ENCODE measurements at places on chromosomes 5 and 9. TPM values are rescaled to one million over a fixed set of nuclear protein-coding genes. Genes with fewer than 3 reads are reported as not detected.

- no peak for DNase-seq
Observed at GRCh38 chr5:66896171-66896570, 300.0 kb downstream of the MAST4 start.

DNA sequence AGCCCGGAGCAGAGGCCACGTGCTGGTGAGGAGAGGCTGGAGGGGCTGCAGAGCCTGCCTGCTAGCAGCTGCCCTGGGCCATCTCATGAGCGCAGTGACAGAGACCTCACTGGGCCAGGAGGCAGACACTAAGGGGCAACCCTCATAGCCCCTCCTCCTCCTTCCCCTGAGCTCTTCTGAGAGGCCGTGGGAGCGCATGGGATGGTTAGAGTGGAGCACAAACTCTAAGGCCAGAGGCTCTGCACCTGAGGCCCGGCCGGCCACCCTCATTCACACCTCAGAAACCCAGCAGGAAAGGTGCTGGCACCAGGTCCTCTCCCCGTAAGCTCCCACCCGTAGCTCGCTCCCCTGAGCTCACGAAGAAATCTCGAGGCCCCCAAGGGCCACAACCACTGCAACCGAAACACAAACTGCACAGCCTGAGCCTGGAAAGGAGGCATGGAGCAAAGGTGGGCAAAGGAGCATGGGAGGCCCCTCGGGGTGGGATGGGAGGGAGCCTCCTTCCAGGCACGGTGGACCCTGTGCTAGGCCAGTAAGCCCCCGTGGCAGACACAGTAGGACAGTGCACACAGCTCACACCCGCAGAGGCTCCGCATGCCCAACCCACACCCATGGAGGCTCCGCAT is 17.7 kb downstream of the CAMSAP1 start:
- DNase-seq: no peak

- no peak for DNase-seq
Observed at GRCh38 chr5:91074615-91075014, 308.5 kb downstream of the ARRDC3 start.

Gene WNT8A
- 0.27 TPM for total RNA-seq

All from H1 (cell line).